ENCODE measurements at places on chromosomes 4 and X. TPM values are rescaled to one million over a fixed set of nuclear protein-coding genes. Genes with fewer than 3 reads are reported as not detected.

DNA sequence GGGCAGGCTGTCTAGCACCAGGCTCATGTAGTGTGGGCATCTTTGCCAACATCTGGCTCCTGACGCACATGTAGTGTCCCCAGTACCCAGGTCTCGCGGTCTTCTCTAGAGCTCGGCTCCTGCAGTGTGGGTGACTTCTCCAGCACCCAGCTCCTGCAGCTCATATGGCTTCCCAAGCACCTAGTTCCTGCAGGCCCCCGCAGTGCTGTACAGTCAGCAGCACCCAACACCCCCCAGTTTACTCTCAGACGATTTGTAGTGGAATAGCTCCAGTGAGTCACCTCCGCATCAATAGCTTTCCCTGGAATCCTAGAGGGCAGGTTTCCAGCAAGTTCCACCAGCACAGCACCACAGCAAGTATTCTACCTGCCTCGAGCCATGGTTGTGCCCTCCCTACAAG, 30.9 kb downstream of the ZNF41 start:
- DNase-seq, result no peak
- H3K36me3 ChIP-seq, result peaks cover 48% of the 10 kb centered on the region
- no peak overlapping the region for H3K4me3 ChIP-seq
- no peaks in the 10 kb centered on the region for H3K4me1 ChIP-seq
- no peak overlapping the region for H3K27ac ChIP-seq

GRCh38 chr4:74789518-74789917, 4.8 kb downstream of the BTC start:
- H3K36me3 ChIP-seq, result no peaks in the 10 kb centered on the region
- no peak overlapping the region for H3K4me3 ChIP-seq
- DNase-seq, result no peak
- no peaks in the 10 kb centered on the region for H3K4me1 ChIP-seq

DNA sequence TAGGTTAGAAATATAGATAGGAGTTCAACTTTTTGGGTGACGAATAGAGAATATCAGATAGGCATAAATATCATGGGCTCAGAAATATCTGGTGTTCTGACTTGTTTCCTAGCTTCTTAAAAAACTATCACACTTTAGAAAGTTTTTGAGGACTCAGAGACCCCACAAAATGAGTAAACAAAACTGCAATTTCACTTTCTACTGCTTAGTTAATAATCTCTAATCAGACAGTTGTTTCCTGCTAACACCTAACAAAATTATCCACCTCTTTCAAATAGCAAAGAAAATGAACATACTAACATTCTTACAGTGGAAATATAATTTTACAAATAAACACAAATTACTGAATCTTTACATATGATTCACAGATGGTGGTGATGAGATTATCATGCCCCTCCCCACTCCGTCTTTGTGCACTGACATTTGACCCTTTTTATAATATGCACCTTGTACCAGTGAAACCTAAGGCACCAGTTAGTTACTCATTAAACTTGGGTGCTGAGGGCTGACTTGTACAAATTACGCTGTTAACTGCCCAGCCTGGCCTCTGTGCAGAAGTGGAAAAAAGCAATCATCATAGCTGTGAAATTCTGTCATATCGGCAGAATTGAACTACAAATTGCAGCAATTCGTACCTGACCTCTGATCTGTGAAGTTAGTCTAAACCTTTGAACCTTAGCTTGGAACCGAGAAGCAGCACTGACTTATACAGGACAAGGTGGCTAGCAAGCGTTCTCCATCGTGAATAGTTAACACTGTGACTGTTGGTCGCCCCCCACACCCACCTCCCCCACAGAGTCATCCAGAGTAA, 138.7 kb downstream of the CHRNA9 start:
- H3K4me3 ChIP-seq, result peak overlapping the region; percentile 81
- H3K36me3 ChIP-seq, result peaks cover 14% of the 10 kb centered on the region
- no peaks in the 10 kb centered on the region for H3K27me3 ChIP-seq
- peak overlapping the region; percentile 91 for H3K27ac ChIP-seq
- peaks cover 21% of the 10 kb centered on the region for H3K4me1 ChIP-seq

MAGEB1 gene
- not detected for total RNA-seq

RGN gene
- 3.5 TPM for total RNA-seq

MRPL1 gene
- 27.1 TPM for total RNA-seq
